Activated CD4-positive, alpha-beta T cell treated with anti-CD3 and anti-CD28 coated beads, Interleukin-2, amount 50 U/mL, for 4 hours (primary cell): ENCODE measurements at places on chromosomes 7 and 10.

DNA sequence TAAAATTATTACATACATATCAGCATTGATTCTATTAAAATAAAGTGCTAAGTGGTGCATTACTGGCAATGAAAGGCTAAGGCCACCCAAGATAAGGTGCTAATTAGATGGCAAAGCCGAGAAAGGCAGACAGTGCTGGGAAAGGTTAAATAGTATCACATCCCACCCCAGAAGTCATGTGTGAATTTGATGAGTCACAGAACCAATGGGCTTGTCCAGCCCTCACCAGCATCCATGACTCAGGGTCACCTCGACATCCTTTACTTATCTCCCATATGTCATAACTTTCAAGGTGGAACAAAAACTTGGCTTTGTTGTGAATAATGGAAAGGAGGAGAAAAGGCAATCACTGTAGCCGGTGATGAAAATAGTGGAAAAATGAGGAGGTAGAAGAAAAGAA, 459.1 kb downstream of the PLXNA4 start:
- DNase-seq: no peak

GRCh38 chr7:105365541-105366534, 22.9 kb downstream of the SRPK2 start:
- no peak for DNase-seq

DNA sequence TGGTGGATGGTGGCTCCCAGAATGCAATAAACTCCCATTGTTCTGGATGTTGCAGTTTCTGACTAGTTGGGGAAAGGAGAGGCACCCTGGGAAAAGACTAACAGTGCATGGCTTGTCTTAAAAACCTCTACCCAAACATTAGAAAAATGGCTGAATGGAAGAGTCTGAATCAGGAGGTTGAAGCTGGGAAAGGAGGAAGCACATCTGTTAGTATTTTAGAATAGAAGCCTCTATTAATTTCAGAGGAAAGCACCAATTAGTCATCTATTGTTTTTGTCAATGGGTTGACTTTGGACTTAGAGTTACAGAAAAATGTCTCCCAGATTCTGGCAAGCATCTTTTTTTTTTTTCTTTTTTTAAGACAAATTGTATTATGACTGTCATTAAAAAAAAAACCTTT, 56.1 kb upstream of the ELMO1 start:
- DNase-seq: no peak

DNA sequence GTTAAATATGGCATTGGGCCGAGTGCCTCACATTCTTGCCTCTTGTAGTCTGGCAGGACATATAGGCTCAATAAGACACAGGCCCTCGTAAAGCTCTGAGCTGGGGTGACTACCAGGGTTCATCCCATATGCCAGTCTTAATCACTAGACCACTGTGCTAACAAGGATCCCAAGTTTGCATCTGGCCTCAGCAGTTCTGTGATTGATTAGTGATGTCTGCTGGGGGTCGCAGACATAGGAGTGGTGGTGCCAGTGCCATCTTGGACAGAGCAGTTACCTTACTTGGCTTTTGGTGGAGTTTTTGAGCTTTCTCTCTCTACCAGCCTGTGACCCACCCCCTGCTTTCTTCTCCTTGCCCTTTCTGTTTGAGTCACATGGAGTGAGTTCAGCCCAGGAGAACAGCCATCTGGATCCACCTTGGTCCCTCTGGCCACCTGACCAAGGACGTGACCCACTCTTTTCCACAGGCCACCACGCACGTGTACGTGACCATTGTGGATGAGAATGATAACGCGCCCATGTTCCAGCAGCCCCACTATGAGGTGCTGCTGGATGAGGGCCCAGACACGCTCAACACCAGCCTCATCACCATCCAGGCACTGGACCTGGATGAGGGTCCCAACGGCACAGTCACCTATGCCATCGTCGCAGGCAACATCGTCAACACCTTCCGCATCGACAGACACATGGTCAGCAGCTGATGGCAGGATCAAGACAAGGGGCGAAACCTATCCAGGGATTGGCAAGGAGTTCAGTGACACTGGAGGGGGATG, 4.1 kb upstream of the VSIR start:
- DNase-seq: no peak

GRCh38 chr10:133262696-133263095, 14.0 kb downstream of the ADAM8 start:
- no peak for DNase-seq

- DNase-seq: no peak
These were observed 6.6 kb upstream of the STRIP2 start for GRCh38 chr7:129427526-129428045.

GRCh38 chr7:95104739-95105138, 197.3 kb downstream of the PPP1R9A start:
- no peak for DNase-seq

GRCh38 chr10:70573599-70574506, 28.7 kb downstream of the PRF1 start:
- DNase-seq: no peak

DNA sequence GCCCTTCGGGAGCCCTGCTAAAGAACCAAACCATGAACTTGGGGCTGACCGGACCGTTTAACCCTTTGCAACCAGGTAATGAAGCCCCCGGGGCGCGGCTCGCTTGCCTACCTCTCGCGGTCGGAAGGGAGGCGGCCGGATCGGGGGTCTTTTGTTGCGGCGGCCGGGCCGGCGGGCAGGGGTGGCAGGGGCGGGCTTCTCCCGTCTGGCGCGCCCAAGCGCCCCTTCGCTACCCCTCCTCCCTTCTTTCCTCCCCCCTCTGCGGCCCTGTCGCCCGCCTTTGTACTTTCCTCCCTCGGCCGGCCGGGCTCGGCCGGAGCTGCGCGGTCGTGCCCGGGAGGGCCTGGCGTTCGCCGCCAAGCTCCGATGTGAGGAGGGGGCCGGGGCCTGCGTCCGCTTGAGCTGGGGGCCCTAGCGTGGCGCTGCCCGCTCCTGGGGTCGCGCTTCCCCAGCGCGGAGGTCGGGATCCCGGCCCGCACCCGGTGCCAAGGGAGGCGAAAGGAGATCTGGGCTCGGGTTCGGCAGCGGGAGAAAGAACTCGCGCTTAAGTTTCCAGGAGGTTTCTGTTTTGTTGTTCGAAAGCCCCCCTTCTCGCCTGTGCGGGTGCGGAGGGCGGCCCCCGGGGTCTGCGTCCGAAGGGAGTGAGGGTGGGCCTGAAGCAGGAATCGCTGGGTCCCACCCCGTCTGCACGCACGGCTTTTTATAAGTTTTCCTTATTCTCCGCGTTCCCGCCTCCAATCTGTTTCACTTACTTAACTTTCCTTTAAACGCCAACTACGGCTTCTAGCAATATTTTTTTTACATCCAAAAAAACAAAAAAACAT, 436.8 kb upstream of the GALNT17 start:
- no peak for DNase-seq

DNA sequence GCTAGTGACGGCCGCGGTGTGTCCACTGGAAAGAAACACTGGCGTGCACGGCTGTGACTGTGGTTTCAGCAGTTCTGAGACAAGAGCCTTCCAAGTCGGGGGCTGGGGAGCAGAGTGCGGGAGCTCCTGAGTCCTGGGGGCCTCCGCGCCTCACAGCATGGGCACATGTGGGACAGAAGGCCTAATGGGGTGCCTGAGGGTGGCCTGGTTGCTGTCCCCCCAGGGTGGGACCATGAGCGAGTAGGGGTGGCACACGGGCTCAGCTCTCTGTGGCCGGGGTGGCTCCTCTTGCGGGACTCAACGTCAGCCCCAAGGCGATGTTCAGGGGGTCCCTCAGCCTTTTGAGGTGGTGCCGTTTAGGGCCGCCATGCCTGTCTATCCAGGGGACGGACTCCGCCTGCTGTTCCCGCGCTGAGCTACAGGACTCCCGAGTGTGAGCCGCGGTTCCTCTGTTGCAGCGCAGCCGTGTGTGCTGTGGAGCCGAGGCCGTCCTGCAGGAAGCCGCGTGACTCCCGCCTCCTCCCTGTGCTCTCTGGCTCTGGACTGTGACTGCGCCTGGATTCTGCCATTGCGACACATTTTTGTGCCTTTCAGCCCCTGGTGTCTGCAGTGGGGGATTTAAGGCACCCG, 23.5 kb upstream of the CHST12 start:
- DNase-seq: no peak

DNA sequence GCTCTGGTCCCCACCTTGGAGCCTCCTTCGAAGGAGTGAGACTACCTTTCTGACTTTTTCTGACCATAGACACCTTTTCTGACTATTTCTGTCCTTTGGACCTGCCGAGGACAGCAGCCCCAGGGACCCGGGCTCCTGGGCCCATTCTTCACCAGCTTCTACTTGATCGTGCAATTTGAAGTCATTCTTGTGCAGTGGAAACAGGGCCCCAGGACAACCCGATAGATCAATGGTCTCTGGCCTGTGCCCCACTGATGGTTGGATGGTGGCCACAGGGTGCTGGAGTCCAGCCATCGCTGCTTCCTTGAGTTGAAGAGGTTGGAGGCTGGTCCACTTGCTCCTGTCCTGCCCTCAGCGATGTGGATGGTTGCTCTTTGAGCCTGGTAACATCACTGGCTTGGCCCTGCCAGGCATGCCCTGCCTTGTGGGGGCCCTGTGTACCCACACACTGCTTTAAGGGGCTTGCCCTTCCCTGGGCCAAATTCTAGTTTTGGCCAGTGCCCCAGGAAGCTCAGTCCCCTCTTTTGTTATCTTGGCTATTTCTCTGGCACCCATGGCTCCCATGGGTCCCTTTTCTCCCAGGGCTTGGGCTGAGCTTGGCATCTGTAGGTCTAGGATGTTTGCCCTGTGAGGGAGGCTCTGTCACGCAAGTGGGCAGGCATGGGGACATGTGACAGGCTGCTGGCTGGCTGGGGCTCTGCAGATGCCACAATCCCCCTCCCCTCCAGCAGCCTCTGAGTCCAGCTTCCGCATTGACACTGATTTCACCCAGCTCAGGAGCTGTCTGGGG, 375.6 kb upstream of the NUPR2 start:
- DNase-seq: no peak

DNA sequence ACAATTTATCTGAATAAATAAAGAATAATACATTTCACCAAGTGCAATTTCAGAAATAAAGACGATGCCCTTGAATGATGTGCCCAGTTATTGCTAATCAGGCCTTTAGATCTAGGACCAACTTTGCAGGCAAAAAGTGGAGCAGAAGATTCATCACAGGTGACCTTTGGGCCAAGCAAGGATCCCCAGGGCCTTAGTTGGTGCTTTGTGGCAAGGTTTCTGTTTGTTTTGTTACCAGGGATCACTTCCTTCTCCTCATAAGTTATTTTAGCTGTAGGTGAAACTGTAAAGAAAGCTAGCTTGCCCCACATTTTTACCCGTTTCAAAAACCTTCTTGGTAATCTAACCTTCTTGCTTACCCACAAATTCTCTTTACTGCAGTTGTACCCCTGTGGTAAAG, 323.2 kb downstream of the NEBL start:
- no peak for DNase-seq

GRCh38 chr10:12974491-12975199, 26.9 kb downstream of the CCDC3 start:
- DNase-seq: no peak

GRCh38 chr10:13920031-13920430, 333.3 kb downstream of the PRPF18 start:
- DNase-seq: no peak

DNA sequence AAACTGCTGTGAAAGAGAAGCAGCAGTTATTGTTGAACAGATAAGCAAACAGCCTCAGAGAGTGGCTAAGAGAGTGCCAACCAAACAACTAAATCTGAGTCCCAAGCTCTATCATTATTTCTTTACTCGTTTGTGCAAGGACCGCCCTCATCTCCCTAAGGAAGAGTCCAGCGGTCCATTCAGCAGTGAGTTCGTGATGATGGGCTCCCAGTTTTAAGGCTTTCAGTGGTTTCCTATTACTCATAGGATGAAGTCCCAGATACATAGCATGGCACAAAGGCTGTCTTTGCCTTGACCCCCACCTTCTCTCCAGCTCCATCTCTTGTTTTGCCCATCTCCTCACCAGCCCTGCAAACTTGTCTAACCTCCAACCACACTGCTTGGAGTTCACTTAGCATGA, 24.3 kb upstream of the PDE1C start:
- DNase-seq: no peak

DNA sequence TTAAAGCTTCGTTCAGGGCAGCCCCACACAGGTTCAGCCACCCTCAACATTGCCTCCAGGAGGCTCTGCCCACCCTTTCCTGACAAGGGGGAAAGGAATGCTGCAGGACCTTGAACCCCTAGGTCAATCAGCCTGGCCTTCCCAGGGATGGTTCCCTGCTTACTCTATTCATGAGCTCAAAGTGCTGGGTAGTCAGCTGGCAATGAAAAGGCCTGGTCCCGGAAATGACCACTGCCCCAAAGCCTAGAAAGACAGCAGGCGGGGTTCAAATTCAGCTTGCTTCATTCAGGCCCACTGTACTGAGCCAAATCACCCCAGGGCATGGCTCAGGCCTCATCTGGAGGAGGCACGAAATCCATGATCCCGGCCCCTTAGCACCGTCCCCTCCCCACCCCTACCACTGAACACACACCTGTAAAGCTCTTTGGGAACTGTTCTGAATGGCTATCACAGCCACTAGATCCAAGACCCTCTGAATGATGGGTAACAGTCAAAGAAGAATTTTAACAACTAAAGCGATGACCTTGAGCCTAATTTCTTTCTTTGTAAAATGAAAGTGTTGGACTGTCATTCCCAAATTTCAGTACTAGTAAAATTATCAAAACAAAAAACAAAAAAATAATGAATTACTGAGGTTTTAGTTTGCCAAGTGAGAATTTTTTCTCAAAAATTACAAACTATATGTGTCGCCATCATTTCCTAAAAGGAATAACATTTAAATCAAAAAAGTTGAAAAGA, 1.0 kb downstream of the URGCP start:
- no peak for DNase-seq

- no peak for DNase-seq
These were observed 57.0 kb upstream of the DKK1 start for GRCh38 chr10:52256832-52257691.

GRCh38 chr7:137591421-137591837, 247.9 kb upstream of the PTN start:
- DNase-seq: no peak

DNA sequence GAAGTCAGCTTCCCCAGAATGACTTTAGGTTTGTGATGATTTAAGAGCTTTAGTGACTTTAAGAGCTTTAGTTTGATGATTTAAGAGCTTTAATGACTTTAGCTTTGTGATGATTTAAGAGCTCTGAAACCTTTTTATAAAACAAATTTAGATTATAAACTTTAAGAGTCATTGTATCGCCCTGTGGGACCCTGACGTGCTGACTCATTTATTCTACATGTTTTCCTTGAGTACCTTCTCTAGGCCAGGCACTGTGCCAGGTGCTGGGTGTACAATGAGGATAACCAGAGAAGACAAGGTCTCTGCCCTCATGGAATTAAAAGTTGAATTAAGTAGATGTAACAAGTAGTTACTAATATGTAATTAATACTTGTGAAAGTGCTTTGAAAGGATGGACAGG, 45.4 kb downstream of the CNNM1 start:
- DNase-seq: no peak
